Stimulated activated CD4-positive, alpha-beta T cell treated with anti-CD3 and anti-CD28 coated beads, Interleukin-15, amount 100 ng/mL, for 1 hour (primary cell): ENCODE measurements at places on chromosomes 7 and 10.

- no peak for DNase-seq
Observed at GRCh38 chr7:70997261-70997660, 134.7 kb upstream of the GALNT17 start.

- no peak for DNase-seq
Observed at GRCh38 chr10:3805201-3805790, 20.3 kb upstream of the KLF6 start.

DNA sequence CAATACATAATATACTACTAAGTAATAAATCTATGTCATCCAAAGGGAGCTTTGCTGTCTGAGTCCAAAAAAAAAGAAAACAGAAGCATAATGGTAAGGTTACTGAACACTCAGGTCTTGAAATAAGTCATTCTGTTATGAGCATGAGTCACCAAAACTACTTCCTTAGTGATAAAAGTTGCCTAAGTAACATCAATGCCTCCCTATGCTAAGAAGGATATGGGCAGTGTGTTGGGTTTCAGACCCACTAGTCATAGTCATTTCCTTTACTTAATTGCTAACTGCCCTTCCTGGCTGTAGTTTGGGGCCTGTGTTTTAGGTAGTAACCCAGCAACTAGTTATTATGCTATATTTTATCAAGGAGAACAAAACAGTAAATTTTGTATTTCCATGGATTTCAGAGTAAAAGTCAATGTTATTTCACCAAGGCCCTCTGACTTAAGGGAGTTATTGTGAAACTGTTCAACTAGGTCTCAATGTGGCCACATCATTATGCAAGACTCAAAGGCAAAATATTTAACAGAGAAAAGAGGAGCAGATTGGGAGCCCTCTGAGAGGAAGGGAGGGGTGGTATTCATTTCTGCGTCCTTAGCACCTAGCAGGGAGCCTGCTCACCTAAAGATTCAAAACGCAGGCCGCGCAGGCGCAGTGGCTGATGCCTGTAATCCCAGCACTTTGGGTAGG is 11.7 kb upstream of the VIM start:
- no peak for DNase-seq

DNA sequence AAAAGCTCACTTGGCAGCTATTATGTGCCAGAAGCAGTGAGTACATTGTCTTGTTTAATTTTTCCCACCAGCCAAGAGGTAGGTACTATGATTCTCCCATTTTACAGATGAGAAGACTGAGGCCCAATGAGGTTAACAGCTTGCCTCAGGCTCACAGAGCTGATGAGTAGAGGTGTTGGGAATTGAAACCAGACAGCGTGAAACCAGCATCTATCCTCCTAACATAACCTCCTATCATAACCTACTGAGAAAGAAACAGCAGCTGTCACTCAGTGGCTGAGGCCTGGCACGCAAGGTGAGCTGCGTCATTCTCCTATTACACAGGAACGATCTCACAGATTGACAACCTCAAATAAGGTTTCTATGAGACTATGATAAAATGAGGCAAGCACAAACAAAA is 6.2 kb downstream of the PYROXD2 start:
- DNase-seq = no peak

DNA sequence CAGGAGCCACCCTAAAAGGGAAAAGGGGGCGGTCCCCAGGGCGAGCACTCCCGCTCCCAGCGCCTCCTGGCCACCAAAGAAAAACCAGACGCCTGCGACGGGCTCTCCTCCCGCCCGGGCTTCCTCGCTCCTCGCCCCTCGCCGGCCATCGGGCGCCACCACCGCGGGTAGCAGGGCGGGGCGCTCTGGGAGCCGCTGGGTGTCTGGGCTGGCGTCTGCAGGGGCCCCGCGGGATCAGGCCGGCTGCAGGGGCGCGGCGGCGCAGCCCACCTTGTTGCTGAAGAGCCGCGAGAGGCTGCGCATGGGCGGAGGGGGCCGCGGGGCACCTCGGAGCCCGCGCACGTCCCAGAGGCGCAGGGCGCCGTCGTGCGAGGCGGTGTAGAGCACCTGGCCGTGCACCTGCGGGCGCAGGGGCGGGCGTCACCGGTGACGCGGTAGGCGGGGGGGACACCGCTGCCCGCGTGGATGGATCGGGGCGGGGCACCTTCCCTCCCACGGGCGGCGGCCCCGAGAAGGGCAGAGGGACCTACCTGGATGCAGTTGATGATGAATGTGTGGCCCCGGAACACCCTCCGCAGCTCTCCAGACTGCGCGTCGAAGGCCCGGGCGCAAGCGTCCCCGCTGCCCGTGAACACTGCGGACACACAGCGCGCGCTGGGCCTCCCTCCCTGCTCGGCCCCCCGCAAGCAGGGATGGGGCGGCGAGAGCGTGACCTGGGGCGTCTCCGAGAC is 28.3 kb downstream of the WDR86 start:
- DNase-seq = no peak

DNA sequence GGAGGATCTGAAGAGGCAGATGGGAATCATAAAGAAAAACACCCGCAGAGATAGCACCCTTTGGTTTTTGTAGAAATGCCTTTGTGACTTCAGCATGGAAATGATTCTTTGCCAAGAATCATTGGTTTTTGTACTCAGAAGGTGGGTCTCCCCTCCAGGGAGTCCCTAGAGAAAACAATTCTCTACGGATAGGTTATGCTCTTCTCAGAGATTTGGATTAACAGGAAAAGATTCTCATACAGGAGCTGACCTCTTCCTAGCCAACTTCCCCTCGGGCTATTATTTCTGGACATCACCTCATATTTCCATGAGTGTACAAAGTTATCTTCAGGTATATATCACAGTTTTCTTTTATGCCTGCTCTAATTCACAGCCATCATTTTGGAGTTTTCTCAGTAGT is 274.2 kb upstream of the HABP2 start:
- no peak for DNase-seq

DNA sequence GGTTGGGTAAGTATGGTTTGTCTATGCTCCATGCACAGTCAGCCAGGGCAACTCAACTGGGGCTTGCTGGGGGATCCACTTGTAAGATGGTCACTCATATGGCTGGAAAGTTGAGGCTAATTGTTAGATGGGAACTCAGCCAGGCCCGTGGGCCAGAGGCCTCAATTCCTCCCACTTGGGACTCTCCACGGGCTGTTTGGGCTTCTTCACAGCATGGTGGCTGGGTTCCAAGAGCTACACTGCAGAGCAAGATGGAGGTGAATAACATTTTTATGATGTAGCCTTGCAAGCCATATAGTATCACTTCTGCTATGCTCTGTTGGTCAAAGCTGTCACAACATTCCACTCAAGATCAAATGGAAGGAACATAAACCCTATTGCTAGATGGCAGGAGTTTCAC is 39.2 kb downstream of the ELMO1 start:
- DNase-seq = no peak

DNA sequence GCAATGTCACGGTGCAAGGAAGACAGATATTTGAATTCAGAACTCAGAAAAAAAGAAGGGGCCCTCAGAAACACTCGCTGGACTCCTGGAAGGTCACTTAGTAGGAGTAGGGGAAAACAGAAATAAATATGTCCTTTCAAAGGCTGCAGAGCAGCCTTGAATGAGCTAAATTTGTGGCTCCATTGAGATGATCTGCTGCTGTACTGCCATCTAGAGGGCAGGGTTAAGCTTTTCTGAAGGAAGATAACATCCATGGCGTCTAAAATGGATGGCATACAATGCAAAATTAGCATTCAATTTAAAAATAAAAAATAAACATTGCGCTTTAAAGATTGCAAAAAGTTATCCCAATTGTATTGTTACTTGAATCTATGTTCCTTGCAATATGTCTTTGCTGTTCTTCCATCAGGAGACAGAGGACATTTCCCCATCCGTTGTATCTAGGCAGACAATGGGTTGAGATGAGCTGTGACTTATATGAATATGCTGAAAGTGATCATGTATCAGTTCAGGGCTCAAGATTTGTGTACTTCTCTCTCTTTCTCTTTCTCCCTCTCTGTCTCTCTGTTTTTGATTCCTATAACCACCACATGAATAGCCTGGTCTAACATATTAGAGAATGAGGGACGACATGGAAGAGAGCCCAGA is 642.2 kb downstream of the SH2D4B start:
- DNase-seq = no peak

GRCh38 chr7:114941692-114942091 is 19.8 kb downstream of the MDFIC start:
- no peak for DNase-seq

DNA sequence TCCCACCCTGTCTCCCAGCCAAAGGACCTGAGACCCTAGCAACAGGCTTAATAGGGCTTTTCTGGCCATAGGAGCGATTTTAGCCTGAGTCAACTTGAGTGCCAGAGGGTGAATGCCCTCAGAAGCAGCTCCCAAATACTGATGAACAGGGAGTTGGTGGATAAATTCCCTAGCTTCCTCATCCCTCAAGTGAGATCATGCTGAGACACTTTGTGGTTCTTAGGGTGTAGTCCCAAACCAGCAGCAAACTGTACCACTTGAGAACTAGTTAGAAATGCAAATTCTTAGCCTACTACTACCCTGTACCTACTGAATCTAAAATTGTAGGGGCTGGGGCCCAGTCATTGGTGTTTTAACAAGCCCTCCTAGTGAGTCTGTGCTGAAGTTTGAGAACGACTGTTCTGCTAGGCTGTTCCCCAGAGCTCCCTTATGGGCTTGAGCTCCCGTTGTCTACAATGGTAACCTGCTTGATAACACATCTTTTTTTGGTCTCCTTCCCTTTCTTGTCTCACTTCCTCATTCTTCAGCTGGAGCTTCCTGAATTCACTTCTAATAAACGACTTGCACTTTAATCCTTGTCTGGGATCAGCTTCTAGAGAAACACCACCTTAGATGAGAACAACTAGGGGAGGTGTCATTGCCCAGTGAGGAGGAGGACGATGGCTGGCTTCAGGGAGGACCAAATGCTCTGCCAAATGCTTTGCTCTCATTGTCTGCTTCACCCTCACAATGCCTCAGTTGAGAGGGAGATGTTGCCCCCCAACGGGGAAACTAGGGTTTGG is 18.2 kb upstream of the CDH23 start:
- DNase-seq = no peak

DNA sequence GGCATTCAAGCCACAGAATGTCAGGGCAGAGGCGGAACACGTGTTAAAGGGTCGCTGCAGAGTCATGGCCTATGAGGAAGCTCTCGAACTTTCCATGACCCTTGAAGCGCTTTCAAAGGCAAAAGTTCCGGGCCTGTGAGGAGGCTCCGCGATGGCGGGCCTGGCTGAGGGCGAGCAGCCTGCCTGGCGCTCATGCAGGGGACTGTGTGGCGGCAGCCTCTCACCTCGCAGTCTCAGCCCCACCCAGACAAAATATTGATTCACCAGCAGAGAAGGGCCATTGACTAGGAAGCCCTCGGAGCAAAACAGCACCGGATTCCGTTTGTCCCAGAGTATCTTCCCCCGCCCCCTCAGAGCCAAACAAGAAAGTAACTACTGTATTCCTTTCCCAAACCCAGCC is 12.8 kb upstream of the CNNM1 start:
- no peak for DNase-seq

- DNase-seq = no peak
Observed at GRCh38 chr10:93991114-93991513, 2.6 kb upstream of the PLCE1 start.

- DNase-seq = no peak
Observed at GRCh38 chr7:16067711-16068110, 353.6 kb downstream of the CRPPA start.

DNA sequence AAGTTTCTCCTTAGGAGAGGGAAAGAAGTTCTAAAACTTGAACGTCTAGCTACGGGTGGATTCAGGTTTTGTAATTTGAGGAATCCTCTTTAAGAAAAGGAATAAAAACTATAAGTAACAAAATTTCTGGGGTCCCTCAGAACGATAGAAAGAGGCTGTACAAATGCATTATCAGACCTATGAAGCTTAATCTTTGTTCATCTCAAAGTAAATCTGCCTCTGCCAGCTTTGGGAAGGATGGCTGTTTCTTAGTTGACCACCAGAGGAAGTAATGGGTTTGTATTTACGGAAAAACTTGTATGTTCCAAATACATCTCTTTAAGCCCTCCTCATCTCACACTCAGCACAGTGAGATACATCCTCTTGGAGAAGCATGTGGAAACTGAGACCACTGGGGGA is 864 bp downstream of the PSTK start:
- no peak for DNase-seq

DNA sequence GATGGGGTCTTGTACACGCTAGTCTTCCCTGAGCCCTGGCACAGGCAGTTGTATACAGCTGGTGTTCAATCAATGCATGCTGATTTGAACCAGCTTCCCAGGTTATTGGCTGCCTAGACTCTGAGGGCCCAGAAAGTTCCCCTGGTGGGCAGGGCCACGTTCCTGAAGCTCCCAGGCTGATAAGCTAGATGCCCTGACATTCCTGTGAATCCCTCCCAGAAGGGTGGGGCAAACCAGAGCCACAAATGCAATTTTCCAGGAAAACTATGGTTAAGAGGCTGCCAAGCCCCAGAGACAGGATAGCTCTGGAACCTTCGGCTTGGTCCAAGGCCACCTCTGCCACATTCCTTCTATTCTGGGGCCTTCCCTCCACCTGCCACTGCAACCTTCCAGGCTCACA is 78.2 kb downstream of the FAM53B start:
- no peak for DNase-seq

DNA sequence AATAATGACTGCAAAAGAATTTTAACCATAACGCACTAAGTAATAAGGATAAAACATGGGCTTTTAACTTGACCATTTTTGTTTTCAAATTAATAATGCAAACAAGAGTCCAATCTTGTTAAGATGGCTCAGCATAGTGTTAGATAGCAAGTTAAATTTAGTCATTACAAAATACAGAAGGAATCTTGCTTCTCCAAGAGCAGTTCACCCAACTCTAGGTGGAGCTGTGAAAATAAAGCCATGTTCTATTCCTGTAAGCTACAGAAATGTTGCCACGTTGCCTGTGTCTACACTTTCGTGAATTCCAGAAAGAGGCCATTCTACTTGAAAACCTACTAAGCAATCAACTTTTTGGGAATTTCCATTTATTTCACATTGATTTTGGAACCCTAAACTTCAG is 191.9 kb downstream of the SFMBT2 start:
- DNase-seq = no peak

- DNase-seq = no peak
Observed at GRCh38 chr10:51522858-51523257, 176.5 kb downstream of the CSTF2T start.

- no peak for DNase-seq
Observed at GRCh38 chr10:80409121-80409520, 770 bp downstream of the PRXL2A start.

DNA sequence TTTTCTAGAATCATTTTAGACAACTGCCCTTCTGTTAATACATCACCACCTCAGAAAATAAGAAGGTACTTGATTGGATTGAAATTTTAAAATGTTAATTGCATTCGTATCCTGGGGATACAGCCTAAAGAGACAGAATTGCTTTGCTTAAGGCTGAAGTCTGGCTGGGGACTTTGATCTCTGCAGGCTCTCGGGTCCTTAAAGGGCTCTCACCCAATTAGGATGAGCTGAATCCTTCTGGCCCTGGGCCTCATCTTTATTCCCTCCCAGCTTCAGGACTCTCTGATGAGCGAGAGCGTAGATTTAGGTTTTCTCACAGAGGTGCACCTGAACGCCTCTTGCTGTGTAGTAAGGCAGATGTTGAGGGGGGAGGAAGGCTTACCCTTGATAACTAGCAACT is 475.3 kb upstream of the C7orf33 start:
- DNase-seq = no peak

GRCh38 chr10:58587676-58588075 is 75.0 kb downstream of the BICC1 start:
- no peak for DNase-seq
